Sigmoid colon (tissue), 7 donors: ENCODE measurements at places on chromosomes 6 and 20. TPM values are rescaled to one million over a fixed set of nuclear protein-coding genes. Genes with fewer than 3 reads are reported as not detected.

Gene CALHM4
- not detected for total RNA-seq

Gene DUSP15
- 2.0 TPM for total RNA-seq

Gene MRAP2
- total RNA-seq: 1.6 TPM

- DNase-seq: no peak
Measured at GRCh38 chr6:41732591-41733359, 2.6 kb downstream of the TFEB start.

GRCh38 chr20:17394411-17394810 is 136.8 kb downstream of the BFSP1 start:
- DNase-seq: no peak

- no peak for DNase-seq
Measured at GRCh38 chr20:25066386-25066785, 8.4 kb upstream of the ACSS1 start.

DNA sequence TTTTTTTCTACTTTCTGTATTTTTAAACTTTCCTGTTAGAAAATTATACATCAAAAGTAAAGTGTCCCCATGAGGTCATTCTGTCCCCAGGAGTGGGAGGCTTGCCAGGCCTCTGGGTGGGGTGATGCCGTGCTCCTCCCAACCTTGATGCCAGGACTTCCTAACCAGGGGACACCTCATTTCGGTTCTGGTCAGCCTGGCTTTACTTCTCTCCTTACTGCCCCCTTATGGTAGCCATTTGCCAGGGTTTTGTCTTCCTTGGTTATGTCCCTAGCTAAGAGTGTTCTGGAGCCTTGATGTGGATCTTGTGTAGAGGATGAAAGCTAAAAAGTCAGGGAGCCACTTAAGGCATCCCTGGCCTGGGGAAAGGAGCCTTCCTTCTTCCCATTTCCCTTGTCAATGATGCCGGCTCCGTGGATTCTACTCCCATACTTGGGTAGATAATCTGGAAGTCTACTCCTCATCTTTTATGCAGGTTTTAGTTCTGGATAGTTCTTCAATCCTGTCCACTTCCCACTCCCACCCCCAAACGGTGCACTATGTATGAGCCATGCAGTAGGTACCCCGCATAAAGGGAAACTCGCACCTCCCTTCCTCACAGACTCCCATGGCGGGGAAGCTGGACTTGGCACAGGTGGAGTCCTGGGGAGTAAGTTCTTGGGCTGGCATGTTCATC is 164.1 kb upstream of the SALL4 start:
- DNase-seq: peak; percentile 63

DNA sequence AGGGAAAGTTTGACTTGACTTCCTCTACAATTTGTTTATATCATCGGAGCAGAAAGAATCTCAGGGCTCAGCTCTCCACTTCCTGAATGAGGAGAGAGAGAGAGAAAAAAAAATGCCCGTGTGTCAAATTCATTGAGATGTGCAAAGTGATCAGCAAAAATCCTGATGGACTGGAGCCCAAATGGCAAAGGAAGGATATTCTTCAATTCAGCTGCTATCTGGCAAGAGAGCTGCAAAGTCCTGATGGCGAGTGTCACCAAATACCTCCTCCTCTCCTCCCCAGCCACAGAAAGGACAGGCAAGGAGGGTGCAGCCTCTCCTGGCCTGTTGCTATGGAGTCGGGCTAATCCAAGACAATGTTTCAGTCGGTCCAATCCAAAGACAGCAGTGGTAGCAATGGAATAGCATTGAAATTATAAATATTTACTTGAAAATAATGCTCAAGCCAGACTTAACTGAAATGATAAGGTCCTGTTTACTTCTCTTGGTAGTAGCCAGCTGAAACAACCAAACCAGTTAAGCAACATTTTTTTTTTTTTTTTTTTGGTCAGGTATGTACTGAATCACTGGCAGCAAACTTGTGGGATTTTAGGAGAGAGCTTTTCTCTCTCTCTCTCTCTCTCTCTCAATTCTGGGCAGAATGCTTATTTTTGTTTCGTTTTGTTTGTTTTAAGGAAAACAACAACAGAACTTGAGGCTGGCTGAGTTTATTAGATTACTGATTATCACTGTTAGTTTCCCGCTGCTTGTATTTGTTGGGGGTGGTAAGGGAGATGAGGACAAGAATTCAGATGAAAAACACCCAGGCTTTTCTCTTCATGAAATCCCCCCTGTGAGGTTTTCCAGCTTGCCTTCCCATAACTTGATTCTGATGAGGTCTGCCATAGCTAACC is 204.2 kb downstream of the BCAS1 start:
- DNase-seq: peak; percentile 68
